ENCODE measurements at places on chromosomes 12 and 14. TPM values are rescaled to one million over a fixed set of nuclear protein-coding genes. Genes with fewer than 3 reads are reported as not detected.
A peak's percentile ranks its signal among the peaks of the same experiment; 100 is the strongest.

DNA sequence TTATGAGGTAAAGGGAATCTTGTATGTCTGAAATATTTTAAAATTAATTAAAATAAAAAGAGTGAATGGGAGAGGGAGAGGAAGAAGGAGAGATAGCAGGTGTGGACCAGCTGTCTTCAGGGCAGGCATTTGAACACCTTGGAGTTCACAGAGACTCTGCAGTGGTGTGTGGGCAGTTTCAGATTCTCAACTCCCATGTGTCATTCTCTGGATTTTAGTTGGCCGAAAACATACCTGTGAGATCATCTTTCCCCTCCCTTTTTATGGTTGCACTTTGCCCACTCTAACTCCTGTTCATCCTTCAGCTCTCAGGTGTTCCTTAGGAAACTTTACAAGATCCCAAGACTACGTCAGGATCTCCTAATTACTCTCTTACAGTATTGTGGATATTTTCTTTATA is 108.1 kb downstream of the ERC1 start:
- DNase-seq, result no peak
- H3K4me3 ChIP-seq, result no peak overlapping the region
- no peaks in the 10 kb centered on the region for H3K4me1 ChIP-seq
- H3K27ac ChIP-seq, result no peak overlapping the region
- H3K27me3 ChIP-seq, result no peaks in the 10 kb centered on the region

DNA sequence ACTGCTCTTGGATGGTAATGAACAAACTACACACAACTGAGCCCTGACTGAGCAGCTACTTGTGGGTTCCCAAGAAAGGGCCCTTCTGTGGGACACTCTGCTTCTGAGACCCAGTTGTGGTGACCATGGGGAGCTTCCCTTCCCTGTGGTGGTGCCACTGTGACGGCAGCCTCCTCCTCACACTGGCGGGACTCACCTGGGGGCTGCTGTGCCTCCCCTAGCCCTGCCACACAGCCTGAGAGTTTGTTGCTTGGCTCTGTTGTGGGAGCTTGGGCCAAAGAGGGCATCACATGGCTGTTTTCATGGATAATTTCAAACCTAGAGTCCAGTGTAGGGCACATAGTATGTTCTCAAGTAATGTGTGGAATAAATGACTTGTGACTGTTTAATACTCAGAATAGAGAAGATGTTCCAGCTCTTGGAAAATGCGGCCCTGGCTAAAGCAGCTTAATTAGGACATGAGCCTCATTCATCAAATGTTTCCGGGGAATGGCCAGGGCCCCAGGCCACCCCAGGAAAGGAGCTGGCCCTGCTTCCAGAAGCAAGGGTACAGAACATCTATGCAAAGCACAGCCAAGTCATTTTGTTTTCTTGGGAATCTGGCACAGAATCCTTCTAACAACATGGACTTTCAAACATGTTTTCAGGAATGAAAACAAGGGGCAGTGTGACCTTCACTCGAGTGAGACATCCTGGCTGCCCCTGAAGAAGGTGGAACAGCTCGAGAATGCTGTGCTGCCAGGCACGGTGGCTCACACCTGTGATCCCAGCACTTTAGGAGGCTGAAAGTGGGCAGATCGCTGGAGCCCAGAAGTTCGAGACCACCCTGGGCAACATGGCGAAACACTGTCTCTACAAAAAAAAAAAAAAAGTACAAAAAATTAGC is 21.2 kb downstream of the ZFYVE21 start:
- no peaks in the 10 kb centered on the region for H3K27me3 ChIP-seq
- H3K36me3 ChIP-seq, result peaks cover 15% of the 10 kb centered on the region
- H3K4me3 ChIP-seq, result no peak overlapping the region
- DNase-seq, result no peak
- peak overlapping the region; percentile 73 for H3K27ac ChIP-seq

DNA sequence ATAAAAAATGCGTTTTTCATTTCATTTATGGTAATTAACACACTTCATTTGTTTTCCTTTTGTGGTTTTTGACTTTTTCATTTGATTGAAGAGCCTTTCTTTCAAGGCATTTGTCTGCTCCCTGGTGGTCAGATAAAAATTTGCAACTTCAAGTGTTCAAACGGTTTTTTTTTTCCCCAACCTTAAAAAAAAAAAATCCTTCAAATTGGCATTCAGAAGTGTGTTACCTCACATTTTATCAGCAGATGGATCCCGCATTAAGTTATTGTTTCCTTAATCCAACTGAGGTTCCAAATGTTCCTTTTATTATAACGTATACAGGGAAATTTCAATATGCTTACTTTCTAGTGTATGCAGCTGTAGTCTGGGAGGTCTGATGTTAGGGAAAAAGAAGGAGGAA is 47.2 kb downstream of the MYF5 start:
- no peaks in the 10 kb centered on the region for H3K36me3 ChIP-seq
- no peak overlapping the region for H3K4me3 ChIP-seq
- no peak for DNase-seq
- H3K27ac ChIP-seq, result no peak overlapping the region

GRCh38 chr12:54019091-54019811 is 9.0 kb upstream of the HOXC6 start:
- no peaks in the 10 kb centered on the region for H3K36me3 ChIP-seq
- no peak overlapping the region for H3K27ac ChIP-seq
- no peak overlapping the region for H3K4me3 ChIP-seq
- H3K27me3 ChIP-seq, result peaks cover 37% of the 10 kb centered on the region
- peaks cover 37% of the 10 kb centered on the region for H3K4me1 ChIP-seq
- DNase-seq, result no peak

- H3K4me3 ChIP-seq, result no peak overlapping the region
- H3K4me1 ChIP-seq, result no peaks in the 10 kb centered on the region
- H3K36me3 ChIP-seq, result no peaks in the 10 kb centered on the region
- no peak overlapping the region for H3K27ac ChIP-seq
- H3K27me3 ChIP-seq, result no peaks in the 10 kb centered on the region
These were observed 141.9 kb downstream of the PIWIL1 start for GRCh38 chr12:130479401-130480125.

The GUCY2C gene
- total RNA-seq, result 0.74 TPM

The SPTB gene
- 0.98 TPM for total RNA-seq

The TAS2R8 gene
- 0.98 TPM for total RNA-seq

The AP4S1 gene
- 3.4 TPM for total RNA-seq

The TMEM30B gene
- 22.6 TPM for total RNA-seq
